ENCODE measurements at places on chromosomes 16 and 17.

GRCh38 chr17:67528751-67529436, 151.8 kb downstream of the PITPNC1 start:
- peak; percentile 99 for DNase-seq

DNA sequence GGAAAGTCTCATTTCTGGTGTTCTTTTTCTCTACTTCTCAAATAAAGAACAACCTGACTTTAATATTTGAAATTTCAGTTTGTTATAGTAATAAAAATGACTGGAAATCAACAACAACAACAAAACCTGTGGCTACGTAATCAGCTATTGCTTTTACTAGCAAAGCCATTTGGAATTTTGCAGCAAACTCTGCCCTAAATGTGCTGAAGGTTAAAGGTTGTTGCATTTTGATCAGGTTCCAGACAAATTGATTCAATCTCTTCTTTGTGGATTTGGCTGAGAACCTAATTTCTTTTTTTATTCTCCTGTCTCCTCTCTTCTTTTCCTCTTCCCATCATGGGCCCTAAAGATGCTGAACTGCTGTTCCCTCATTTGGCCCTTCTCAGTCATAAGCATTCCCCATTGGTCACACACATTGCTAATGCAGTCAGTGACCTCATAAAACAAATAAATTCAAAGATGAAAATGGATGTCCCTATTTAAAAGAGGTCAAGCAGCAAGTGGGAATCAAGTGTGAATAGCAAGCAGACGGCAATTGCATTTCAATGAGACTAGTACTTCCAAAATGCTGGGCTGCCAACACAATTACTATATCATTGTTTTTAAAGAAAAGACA, 795.1 kb upstream of the CDH8 start:
- no peak for DNase-seq

DNA sequence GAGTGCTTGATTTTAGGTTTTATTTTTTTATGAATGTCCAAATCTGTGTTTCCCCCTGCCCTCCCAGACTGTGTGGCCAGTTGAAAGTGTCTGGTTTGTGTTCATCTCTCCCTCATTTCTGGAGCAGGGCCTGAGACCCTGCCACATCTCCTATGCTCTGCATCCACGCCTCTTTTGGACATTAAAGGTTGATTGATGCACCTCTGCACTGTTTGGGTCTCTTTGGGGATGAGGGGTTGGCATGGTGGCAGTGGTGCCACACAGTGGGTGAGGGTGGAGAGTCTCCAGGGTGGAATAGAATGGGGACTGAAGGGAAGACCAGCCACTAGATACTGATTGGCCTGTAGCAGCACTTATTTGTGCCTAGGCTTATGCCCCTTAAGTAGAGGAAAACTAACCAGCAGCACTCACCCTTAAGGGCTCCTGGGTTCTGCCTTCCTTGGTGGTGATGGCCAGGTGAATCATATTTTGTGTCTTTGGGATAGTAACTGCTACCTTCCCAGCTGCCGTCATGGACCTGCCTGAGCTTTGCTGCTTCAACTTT, 7.9 kb downstream of the DYNLL2 start:
- no peak for DNase-seq

GRCh38 chr16:81573533-81574020, 129.0 kb downstream of the CMIP start:
- DNase-seq: no peak
